ENCODE measurements at places on chromosomes 2 and 18.

DNA sequence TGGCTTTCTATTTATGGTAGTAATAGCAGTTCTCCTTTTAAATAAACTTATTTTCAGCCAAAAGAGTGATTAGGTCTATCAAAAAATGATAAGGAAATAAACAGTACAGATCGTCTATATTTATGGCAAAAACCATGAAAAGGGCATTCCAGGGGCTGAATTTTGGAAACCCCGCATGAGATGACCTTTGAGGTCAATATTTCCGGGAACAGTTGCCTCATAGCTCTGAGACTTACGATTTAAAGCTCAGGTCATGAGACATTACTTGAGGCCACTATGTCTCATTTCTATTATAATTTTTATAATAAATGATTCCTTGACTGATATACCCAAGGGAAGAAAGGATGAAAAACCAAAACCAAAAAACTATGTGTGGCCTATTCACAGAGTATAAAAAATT lies 101.1 kb downstream of the LDLRAD4 start:
- no peak for DNase-seq

GRCh38 chr2:216545359-216545758 lies 46.7 kb downstream of the RPL37A start:
- DNase-seq, result no peak

- no peak for DNase-seq
Observed at GRCh38 chr18:3217948-3218647, 1.7 kb downstream of the MYOM1 start.

DNA sequence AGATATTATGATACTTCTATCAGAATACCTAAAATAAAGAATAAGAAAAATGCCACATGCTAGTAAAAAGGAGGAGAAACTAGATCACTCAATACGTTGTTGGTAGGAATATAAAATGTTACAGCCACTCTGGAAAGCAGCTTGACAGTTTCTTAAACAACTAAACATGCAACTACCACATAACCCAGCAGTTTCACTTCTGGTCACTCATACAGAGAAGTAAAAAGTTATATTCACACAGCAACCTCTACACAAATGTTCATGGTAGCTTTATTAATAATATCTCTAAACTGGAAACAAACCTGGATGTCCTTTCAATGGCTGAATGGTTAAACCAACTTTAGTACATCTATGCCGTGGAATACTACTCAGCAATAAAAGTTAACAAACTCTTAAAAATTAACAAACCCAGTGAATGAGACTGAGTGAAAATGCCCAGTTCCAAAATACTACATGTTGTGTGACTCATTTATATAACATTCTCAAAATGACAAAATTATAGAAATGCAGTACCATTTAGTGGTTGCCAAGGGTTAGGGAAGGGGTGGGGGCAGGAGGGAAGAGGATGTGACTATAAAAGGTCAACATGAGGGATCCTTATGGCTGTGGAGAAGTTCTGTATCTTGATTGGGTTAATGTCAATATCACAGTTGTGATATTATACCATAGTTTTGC lies 124.1 kb downstream of the MMADHC start:
- no peak for DNase-seq

DNA sequence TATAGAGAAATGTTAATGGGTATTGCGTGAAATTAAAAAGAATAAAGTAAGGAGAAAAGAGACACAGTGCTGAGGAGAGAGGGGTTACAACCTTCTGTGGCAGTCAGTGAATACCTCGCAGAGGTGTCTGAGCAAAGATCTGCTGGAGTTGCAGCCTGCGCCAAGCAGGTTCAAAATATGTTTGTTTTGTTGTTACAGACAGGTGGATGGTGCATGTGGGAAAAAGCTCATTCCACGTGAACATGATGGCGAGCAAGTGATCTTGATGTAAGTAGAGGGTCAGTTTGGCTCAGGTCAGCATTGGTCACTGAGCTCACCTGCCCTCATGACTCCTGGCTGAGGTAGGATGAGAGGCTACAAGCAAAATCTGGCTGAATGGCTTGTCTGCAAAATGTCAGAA lies 66.2 kb downstream of the SOX11 start:
- DNase-seq, result no peak

- DNase-seq, result peak; percentile 42
Observed at GRCh38 chr2:235116885-235117492, 165.2 kb downstream of the SH3BP4 start.
